ENCODE measurements at places on chromosomes 2 and 18.

- DNase-seq: no peak
Measured at GRCh38 chr2:147440734-147441133, 404.1 kb upstream of the ACVR2A start.

DNA sequence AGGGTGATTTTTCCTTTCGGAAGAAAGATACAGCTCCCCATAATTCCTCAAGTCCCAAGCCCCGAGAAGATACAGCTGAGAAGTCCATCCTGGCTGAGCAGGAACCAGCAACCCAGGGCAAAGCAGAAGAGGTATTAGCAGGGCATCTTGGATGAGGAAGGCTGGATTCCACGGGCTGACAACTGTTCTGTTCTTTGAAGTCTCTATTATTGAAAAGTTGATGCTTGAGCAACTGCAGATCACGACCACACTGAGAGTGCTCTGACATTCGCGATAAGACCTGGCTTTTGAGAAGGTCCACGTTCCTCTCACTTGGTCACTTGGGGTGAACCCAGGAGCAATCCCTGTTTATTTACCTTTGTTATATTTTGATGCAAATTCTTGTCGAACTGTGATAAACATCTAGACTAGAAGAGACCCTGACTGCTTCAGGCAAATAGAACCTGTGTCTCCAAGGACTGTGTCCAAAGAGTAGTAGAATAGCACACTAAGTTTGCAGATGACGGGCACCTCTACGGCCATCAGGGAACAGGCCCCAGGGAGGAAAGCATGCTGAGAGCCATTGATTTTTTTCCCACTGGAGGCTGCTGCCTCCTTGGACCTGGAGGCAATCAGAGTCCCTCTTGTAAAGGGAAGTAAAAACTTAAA lies 133.1 kb downstream of the ARL4C start:
- DNase-seq: no peak

- DNase-seq: no peak
Measured at GRCh38 chr2:152542995-152543481, 174.2 kb downstream of the PRPF40A start.

DNA sequence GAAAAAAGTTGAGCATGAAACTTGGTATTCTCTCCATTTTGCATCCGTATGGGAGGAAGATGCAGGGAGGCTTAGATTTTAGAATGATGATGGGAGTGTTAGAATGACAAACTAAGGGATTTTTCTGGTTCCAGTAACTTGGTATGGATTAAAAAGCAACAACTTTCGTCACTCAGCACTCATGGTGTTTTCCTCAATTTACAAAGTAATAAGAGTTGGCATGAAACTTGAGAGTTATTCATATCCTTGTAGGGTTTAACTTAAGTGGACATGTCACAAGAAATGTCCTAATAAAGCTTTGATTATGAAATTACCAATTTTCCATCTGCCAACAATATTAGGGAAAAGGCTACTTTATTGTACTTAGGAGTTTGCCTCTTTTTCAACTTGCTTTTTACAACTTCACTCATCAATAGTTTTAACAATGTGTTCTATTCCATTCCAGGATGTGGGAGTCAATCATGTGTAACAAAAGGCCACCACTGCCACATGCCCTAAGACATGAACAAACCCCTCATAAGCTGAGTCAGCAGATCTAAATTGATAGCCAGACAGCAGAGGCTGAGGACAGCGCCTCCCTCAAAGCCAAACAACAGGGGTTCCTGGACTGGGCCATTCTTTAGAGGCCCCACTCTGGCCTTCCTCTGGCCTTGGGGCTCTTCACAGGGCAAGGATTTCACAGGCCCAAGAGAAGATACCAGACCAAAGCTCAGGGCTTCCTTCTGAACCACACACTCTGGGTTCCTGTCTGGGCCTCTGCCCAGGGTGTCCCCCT lies 265.8 kb downstream of the TNS1 start:
- DNase-seq: no peak

DNA sequence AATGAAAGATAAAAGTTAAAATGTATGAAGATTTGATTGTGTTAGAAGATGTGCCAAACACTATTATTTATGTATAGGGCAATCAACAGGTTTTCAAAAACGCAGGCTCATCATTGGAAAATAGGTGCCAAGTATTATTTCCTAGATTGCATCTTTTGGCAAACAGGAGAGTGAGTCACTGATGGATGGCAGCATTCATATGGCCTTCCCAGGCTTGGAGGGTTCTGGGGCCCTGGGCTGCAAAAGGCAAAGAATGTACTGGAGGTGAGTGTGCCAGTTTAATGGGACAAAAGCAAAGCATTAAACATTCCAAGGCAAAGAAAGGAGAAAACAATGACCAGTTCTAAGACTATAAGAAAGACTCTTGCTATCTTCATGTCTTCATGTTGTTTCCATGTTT lies 379.4 kb downstream of the RIT2 start:
- no peak for DNase-seq

DNA sequence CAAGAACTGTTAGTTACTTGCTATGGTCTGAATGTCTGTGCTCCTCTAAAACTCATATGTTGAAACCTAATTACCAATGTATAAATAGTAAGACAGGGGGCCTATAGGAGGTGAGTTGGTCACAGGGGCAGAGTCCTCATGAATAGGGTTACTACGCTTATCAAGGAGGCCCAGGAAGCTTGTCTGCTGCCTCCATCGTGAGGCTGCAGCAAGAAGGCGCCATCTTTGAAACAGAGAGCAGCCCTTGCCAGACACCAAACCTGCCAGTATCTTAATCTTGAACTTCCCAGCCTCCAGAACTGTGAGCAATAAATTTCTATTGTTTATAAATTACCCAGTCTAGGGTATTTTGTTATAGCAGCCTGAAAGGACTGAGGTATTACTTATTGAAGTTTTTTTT lies 79.1 kb downstream of the TGIF1 start:
- no peak for DNase-seq

GRCh38 chr2:61151436-61151835 lies 10.6 kb upstream of the C2orf74 start:
- no peak for DNase-seq

Measured in CD4-positive, alpha-beta T cell treated with Interleukin-15 for 1 hour (primary cell).